ENCODE measurements at places on chromosomes 1 and 21. TPM values are rescaled to one million over a fixed set of nuclear protein-coding genes. Genes with fewer than 3 reads are reported as not detected.

PPIAL4G gene
- not detected for total RNA-seq

- DNase-seq: no peak
Measured at GRCh38 chr1:115495625-115496024, 146.1 kb upstream of the VANGL1 start.

- no peak for DNase-seq
Measured at GRCh38 chr1:118487091-118487490, 302.1 kb upstream of the SPAG17 start.

DNA sequence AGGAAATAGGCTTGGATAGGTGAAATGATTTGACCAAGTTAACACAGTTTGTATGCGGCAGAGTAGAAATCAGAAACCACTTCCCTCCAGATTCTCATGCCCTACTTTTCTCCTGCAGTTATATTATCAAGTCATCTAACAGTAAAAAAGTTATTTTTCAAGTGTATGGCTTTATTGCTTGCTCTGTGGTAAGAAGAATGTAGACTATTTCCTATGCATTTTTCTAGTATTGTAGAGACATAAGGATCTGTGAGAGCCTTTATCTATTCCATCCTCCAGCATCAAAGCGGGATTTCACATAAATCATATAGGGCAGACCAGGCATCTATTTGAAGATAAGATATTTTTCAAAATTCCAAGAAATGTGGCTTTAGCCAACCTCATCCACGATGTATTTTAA lies 208.5 kb downstream of the TTLL7 start:
- no peak for DNase-seq

Data from lower lobe of right lung (tissue), 2 donors.